Progenitor cell of endocrine pancreas (in vitro differentiated cells): ENCODE measurements at places on chromosomes 3 and 15.

DNA sequence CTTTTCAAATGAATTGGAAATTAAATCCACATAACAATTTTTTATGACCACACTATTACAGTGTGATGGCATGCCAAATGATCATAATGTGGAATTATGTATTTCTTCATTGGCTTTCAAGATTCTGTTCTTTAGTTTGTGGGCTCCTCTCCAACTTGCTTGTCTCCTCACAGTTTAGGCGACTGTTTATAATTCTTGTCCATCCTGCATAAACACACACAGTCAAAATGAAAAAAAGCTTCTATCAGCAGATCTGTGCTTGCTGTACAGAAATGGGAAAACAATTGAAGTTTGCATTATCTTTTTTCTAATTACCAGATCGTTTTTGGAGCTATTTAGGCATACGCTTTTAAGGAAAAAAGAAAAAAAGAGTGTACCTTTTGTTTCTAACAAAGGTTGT, 37.0 kb downstream of the OPA1 start:
- DNase-seq: no peak

DNA sequence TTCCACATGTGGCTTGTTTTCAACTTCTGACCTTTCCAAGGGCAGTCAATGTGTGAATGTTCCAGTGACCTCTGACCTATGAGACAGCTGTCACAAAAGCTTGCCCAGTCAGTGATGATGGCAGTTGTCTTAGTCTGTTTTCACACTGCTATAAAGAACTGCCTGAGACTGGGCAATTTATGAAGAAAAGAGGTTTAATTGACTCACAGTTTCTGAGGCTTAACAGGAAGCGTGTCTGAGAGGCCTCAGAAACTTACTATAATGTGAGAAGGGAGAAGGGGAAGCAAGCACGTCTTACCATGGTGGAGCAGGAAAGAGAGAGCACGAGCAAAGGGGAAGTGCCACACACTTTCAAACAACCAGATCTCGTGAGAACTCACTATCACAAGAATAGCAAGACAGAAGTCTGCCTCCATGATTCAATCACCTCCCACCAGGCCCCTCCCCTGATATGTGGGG, 95.6 kb downstream of the ECT2 start:
- no peak for DNase-seq

DNA sequence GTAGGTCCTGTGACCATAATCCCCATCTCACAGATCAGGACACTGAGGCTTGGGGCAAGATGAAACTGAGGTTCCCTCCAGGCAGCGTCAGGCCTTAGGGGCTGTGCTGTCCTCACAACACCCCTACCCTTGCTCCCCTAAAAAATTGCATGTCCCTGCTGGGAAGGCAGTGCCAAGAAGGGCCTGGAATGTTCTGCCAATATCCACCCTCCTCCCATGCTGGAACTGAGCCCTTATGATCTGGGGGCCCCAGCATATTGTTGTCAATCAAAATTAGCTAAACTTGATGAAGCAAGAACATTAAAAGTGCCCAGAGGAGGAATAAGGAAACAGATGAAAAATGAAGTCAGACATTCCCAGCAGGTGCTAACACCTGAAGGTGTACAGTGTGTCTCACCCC, 13.4 kb upstream of the RTP3 start:
- DNase-seq: no peak

DNA sequence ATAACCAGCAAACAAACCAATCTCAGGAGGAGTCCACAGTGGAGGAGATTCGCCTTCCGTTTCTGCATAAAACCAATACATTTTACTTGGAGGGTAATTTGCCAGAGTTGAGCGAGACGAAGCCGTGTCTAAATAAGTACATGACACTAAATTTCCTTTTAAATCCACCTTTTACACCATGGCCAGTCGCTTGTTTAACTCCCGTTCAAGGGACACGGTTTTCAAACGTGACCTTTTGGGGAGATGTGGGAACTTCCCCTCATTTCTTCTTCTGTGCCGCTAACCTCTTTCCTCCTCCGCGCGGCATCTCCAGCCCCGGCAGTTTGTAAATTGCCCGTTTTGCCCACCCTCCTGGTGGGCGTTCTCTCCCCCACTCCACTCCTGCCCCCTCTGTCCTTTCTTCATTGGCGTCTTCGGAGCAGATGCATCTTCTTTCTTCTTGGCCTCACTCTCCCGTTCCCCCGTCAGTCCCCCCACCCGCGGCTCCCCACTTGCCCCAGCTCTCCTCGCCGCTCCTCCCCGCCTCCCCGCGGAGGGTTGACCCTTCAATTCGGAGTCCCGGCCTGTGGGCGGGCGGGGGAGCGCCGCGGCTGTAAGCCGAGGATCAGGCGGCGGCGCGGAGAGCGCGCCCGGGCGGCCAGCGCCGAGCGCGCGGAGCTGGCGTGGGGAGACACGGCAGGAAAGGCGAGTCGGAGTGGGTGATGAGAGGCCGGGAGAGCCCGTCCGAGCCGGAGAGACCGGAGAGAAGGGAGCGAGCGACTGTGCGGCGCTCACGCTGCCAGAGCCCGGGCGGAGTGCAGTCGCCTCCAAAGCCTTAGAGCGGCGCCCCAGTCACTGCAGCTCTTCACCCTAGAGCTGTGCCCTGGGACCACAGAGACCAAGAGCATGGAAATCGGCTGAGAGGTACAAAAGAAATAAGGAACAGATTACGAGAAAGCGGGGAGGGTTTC, at the start of gene NLGN1:
NLGN1 (plus strand) TSS at position 584 of the 950 bp plus-strand sequence.
- peak; percentile 38 for DNase-seq

- no peak for DNase-seq
Measured at GRCh38 chr3:192684151-192684550, 43.2 kb downstream of the FGF12 start.

DNA sequence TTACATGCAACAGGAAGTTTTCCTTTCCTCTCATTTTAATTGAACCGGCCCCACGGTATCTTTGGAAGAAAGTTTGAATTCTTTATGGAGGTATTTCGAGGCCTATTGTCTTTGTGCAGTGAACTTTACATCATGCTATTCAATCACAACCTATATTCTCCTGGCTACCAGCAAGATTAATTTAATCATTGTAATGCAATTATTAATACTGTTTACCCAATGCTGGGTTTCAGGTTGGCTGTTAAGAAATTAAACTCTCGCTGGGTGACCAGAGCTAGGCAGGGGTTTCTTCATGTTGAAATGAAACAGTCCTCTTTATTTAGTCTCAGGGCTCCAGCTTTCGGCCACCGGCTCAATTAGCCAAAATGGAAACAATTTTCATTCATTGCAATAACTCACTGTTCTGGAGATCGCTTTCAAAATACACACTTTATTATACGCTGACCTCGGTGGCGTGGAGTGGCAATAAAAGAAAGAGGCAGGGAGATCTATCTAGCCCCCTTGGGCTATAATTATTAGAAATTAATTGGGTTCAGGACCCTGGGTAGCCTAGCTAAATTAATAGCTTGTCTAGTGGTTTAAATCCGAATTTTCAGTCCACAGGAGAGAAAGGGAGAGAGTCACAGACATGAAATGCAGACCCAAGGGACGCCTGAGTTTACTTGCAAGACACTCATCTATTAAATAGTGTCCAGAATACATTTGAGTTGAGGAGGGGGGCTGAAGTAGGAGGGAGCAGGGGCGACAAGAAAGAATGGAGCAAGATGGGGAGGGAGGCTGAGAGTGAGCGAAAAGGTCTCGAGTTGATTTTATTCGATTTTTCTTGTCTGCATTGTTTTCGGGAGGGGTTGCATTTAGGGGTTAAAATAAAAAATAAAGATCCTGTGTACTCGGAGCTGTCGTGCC, 3.9 kb upstream of the MECOM start:
- no peak for DNase-seq

DNA sequence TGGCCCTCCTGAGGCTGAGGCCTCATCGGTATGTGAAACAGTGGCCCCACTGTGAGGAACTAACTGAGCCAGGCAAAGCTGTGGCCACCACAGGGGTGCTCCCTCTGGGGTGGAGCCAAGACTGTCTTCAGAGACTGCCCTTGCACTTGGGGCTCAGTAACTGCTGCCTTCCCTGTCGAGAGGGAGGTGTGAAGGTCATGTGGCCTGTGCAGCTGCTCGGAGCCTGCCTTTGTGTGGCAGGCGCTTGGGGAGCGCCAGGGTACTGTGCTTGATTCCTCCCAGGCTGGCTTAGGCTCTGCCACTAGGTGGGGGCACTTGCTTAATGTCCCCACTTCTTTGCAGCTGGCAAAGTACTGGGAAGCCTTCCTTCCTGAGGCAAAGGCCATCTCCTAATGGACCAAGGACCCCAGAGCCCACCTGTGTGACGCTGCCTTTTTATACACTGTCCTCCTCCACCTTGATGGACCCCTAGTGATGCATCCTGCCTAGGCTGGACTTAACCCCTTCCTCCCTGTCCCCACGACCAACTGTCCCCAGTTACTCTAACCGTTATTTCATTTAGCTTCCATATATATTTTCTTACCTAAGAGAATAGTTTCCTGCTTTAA, 14.2 kb upstream of the SNX22 start:
- DNase-seq: no peak

DNA sequence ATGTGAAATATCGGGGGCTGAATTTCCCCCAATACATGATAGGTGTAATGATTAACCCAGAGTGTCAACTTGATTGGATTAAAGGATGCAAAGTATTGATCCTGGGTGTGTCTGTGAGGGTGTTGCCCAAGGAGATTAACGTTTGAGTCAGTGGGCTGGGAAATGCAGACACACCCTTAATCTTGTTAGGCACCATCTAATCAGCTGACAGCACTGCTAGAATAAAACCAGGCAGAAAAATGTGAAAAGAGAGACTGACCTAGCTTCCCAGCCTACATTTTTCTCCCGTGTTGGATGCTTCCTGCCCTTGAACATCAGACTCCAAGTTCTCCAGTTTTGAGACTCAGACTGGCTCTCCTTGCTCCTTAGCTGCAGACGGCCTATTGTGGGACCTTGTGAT, 247.8 kb downstream of the OTOL1 start:
- no peak for DNase-seq

- DNase-seq: no peak
Measured at GRCh38 chr15:71124937-71125790, 9.9 kb downstream of the THSD4 start.

GRCh38 chr3:139456386-139456785, 19.9 kb downstream of the RBP2 start:
- DNase-seq: no peak

DNA sequence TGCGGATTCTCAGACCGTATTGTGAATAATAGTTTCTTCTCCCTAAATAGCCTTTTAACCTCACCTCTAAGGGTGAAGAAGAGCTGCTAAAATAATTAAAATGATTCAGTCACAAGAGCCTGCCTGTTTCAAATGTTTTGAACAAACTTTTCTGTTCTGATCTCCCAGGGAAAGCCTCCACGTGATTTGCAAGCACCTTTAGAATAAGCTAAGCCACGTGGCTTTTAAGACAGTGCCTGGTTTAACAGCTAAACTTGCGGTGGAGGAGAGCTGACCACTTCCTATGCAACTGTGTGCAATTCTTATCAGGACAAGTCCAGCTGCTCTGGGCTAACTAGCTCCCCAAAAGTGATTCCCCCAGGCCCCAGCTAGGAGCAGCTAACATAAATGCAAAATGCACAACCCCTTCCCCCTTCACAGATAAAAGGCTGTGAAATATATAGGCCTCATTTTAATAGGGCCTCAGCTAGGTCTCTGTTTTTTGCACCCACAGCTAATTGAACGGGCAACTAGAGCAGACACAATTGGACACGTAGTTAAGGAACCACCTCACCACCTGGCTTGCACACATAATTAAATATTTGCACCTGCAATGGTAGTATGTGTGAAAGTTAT, 401.2 kb upstream of the NR2F2 start:
- DNase-seq: no peak

GRCh38 chr3:124313621-124314020, 321.7 kb upstream of the ROPN1 start:
- no peak for DNase-seq

DNA sequence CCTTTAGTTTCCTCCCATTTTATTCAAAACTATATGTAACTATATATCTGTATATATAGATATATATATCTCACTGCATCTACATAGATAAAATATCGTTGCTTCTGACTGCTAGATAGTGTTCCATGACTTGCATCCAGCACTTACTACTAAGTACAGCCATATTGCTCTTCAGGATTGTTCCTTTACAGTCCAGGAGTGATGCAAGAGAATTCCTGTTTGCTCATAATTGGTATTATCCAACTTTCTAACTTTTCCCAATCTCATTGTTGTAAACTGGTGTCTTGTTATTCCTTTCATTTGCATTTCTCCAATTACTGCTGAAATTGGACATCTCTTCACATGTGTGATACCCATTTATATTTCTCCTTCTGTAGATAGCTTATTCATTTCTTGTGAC, 99.8 kb upstream of the STRIT1 start:
- no peak for DNase-seq

DNA sequence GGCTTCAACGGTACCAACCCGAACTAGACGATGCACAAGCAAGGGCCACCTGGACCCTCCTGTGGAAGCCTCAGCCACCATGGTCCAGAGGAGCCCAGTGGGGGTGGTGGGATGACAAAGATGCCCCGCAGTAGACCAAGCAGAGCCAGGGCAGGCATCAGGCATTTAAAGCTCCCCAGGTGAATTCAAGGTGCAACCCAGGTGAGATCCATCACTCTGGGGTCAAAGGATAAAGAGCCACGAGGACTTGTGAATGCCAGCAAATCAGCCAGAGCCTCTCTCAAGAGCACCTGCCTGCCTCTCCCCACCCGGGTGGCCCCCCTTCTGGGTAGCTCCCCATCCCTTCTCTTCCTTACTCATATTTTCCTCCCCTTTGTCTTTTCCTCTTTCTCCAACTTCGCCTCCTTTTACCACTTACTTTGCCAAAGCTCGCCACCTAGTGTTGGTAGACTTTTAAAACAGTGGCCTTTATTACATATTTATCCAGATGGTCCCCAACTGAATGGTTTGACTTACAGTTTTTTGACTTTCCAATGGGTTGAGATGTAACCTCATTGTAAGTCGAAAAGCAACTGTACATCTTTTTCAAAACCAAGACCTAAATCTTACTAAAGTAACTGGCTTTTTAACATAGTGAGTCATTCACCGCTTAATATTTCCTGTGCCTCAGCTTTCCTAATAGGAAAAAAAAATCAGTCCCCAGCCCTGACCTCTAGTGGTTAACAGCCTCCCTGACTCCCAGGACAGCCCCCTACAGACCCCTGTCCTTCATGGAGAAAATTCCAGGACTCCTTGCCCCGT, 18.8 kb downstream of the PLA2G4F start:
- DNase-seq: no peak

DNA sequence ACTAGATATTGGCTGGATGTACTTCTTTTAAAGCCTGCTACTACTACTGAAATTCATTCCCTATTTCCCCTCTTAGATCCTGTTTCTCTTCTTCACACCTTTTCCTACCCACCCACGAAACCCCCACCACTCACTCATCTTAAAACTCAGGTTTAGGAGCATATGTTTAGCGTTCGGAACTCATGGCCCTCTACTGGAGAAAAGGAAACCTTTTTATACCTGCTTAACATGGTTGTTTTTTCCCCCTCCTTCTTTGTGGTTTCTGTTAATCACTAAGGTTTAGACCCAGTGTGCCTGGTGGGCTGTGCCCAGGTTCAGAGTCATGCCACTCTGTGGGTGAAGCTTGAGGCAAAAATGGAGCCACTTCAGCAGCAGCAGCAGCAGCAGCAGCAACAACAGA, 2.6 kb downstream of the ARID3B start:
- DNase-seq: no peak

DNA sequence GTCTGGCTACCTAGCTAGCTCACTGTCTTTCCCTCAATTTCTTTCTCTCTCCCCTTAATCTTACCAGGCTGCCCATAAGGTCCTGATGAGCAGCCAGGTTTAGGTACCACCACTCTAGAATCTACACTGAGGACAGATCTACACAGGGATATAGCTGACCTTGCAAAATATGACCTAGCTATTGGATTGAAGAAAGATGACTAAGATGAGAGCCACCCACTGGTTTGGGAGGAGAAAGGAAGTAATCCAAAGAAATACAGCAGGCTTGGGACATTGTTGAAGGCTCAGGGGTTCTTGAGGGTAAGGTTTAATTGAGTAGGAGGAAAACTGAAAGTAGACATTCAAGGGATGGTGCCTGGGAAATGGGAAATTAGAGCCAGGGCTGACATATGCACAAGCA, 142.0 kb upstream of the TMC3 start:
- DNase-seq: no peak
